ENCODE measurements at places on chromosomes 6 and 20. TPM values are rescaled to one million over a fixed set of nuclear protein-coding genes. Genes with fewer than 3 reads are reported as not detected.

DNA sequence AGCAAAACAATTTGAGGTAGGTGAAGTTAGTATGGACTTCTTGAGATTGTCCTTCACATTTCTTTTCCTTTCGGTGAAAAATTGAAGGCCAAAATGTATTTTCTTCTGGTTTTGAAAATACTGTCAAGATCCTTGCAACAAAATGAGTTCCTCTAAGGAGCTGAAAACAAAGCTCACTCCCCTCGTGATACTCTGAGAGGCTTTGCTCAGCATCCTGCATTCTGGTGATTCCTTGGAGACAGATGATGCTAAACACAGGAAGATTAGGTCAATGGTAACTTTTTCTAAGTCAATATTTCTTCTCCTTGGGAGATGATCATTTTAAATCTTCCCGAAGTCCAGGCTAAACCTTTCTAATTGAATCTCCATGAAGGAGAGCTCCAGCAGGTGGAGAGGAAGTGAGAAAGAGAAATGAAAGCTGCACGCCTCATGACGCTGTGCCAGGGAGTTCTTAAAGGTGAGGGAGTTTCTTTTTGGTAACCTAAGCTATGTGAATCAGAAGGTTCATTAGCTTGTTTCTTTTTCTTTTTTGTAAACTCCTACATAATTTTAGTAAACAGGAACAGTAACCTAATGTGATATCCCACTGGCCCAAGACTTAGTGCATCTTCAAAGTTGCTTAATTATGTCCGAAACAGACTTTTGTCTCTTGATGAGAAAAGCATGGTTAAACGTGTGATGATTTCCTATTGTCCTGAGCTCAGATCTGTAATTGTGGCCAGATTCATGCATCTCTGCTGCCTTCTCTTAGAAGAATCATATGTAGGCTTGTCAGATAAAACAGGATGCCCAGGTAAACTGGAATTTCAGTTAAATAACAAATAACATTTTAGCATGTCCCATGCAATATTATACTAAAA lies 15.0 kb downstream of the ESR1 start:
- no peak for DNase-seq

NHSL1 gene
- 0.64 TPM for total RNA-seq

- peak; percentile 5 for DNase-seq
Observed at GRCh38 chr6:8904754-8905153, 469.4 kb upstream of the SLC35B3 start.

- DNase-seq: peak; percentile 57
Observed at GRCh38 chr6:161128680-161129196, 137.2 kb downstream of the MAP3K4 start.

MCM8 gene
- total RNA-seq: 50.3 TPM

DNA sequence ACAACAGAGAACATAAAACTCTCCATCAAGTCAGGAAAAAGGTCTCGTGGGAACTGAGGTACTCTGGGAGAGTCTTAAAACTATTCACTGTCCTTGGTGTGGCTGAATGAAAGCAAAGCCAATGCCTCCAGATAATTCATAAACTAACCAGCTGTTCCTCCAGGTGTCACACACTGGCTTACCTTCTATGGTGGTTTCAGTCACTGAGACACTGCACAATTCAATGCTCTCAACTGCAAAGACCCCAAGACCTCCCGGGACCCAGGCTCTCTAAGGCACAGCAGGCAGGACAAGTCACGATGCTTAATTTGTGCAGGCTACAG lies 100.8 kb downstream of the GMPR start:
- DNase-seq: no peak

DNA sequence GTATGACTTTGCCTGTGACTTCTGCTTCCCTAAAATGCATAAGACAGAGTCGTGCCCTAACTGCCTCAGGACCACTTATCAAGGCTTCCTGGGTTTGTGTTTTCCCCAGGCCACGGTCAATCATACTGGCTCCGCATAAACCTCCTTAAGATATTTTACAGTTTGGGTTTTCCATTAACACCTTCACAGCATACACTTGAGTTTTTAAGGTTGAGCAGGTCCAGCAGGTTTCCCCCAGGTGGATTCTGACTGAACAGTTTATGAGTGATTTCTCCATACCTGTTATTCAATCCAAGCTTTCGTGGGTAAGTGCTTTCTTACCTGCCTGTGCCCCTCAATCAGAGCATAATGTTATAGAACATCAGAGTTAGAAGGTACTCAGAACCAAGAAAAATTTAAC lies 39.3 kb downstream of the NINL start:
- DNase-seq: no peak

ZNF391 gene
- 3.1 TPM for total RNA-seq

SLC17A9 gene
- total RNA-seq: 20.6 TPM

GRCh38 chr6:51350308-51350904 lies 531.7 kb downstream of the TFAP2B start:
- no peak for DNase-seq

PTCRA gene
- total RNA-seq: not detected

TDRD6 gene
- total RNA-seq: not detected

GRCh38 chr6:87583822-87584221 lies 6.0 kb downstream of the RARS2 start:
- DNase-seq: no peak

DNA sequence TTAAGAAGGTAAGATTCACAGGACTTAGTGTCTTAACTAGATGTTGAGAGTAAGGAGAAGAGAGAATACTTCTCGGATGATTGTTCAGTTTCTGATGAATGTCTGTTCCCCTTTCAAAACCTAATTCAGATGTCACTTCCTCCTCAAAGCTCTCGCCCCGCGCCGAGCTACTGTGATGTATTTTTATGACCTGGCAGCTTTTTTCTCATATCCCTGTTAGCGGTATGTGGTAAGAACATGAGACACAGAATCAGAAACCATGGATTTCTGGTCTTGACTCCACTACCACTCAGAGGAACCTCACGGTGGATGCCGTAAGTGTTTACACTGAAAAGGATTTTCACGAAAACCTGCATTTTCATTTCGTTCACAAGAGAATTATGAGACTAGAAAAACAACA lies 48.4 kb downstream of the CEP43 start:
- peak; percentile 84 for DNase-seq

DNA sequence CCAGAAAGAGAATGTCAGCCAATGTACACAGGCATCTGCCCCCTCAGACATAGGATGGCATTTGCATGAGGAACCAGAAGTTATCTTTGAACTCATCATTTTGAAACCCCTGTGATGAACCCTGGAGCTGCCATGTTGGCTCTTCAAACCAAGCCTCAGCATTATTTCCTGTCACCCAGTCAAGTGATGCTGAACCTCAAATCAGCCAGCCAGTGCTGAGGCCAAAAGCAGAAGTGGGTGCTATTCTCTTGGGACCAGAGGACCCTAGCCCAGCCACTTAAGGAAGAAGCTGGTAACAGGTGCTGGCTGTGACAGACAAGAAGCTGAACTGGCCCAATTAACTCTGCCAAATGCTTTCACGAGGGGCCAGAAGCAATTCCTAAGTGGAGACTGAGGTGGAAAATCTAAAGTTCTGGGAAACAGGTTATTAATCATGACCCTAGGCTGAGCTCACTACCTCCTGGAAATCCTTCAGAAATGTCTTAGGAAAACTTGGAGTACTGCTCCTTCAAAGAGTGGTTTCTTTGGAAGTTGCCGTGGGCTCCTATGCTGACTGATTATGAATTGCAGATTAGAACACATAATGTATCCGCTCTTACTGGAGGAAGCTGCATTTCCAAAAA lies 4.0 kb downstream of the PKIG start:
- DNase-seq: peak; percentile 34

RNF182 gene
- total RNA-seq: not detected

SLC24A3 gene
- total RNA-seq: not detected

DNA sequence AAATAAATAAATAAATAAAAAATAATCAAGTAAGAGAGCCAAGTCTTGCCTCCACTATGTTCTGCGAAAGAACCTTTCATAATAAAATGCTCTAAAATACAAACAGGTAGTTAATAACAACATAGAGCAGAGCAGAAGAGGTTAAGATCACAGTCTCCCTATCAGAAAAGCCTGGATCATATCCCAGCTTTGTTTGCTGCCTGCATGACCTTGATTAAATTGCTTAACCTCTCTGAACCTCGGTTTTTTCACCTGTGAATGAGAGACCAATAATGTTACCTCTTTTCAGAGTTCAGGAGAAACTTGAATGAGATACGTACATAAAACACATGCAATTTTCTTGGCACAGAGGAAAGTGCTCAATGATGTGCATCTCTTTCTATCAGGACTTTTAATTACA lies 44.4 kb downstream of the ARHGAP18 start:
- no peak for DNase-seq

GRCh38 chr20:32494483-32495216 lies 90.5 kb downstream of the NOL4L start:
- DNase-seq: no peak

SLC17A2 gene
- 0.14 TPM for total RNA-seq

TUBB1 gene
- total RNA-seq: not detected

IL17A gene
- not detected for total RNA-seq

Measured in activated naive CD4-positive, alpha-beta T cell treated with anti-CD3 and anti-CD28 coated beads for 36 hours (primary cell).